ENCODE measurements at places on chromosomes 12 and 14. TPM values are rescaled to one million over a fixed set of nuclear protein-coding genes. Genes with fewer than 3 reads are reported as not detected.

The CLEC1A gene
- 6.3 TPM for total RNA-seq

The KERA gene
- not detected for total RNA-seq

The RFLNA gene
- total RNA-seq, result 0.76 TPM

The CLEC4D gene
- 0.41 TPM for total RNA-seq

The LRRC43 gene
- total RNA-seq, result 4.8 TPM

The SNAPC1 gene
- total RNA-seq, result 7.2 TPM

Measured in kidney (tissue), 22 donors.